ENCODE measurements at places on chromosomes 7 and 10.

- DNase-seq, result no peak
Observed at GRCh38 chr10:11414314-11415038, 197.0 kb downstream of the USP6NL start.

GRCh38 chr7:70795948-70796347, 336.0 kb upstream of the GALNT17 start:
- no peak for DNase-seq

- no peak for DNase-seq
Observed at GRCh38 chr7:140005754-140006503, 56.8 kb downstream of the PARP12 start.

DNA sequence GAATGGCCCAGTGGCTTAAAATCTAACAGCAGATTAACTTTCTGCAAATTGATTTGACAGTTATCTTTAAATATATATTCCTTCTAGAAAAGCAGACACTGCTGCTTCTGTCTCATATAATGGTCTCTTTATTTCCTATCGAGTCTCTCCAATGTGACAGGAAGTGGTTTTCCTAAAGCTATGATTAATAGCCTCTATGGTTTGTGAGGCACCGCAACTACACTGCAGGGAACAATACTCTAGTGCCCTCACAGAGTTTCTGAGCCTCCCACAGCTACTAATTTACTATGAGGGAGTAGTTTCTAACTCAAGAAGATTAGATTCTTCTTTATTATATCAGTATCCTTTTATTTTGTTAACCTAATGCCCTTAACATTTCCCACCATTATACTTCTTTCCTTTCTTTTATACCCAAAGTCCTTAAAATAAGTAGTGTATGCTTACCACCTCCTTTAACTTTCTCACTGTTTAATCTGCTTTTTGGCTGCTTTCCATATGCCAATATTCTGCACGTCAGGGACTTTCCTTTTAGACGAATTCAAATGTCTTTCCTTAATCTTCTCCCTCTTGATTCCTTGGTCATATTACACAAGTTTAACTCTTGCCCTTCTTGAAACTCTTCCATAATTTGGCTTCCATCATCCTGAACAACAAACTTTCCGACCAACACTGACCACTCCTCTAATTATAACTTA, 23.8 kb upstream of the AHR start:
- DNase-seq, result no peak

DNA sequence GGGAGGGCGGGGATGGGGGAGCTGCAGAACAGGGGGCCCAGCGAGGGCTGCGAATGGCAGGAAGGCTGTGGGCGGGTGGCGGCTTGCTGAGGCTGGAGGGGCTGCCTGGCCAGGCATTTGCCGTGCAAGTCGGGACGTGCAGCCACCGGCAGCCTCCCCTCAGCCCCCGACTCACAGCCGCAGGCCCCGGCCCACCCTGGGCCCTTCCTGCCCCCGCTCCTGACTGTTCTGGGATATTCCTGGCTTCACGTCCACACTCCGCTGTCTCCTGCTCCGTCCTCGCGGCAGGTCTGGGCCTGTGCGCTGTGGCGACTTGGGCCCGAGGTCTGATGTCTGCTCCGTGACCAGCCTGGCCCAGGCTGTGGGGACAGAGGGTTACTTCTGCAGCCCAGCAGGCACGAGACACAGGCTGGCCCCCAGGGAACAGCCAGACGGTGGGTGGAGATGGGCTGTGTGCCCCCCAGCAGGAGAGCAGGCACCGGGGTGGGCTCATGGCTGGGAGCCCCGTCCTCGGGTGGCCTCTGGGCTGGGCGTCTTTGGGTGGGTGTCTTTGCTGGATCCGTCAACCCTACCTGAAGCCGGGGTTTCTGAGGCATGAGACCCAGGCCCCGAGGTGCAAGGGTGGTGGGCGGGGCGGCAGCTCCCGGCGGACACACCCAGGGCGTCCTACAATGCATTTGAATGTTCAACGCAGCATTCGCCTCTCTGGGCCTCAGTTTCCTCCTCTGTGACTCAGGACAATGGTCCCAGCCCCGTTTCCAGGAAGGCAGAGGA, 86.5 kb downstream of the FOXL3 start:
- DNase-seq, result no peak

DNA sequence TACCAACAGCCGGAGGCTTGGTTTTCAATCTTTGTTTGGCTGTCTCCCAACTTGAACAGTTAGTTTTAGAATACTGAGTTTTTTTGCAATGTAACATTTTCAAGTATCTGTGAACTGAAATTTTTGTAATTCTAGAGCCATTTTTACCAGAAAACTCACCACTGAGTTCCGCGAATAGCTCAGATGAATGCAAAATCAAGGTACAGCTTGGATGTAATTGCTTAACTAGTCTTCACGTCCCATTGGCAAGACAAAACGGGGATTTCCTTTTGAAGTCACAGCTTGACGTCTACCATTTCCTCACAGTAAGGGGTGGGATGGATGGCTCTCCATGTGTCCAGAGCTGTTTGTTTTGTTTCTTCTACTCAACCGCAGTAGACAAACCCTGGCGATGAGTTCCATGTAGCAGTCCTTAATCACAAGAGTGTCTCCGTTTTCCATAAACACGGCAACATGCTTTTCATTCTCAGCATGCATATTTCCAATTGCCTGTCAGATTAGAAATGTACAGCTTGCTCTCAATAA, 55.8 kb upstream of the FGFR2 start:
- DNase-seq, result no peak

- DNase-seq, result no peak
Observed at GRCh38 chr7:45101748-45102147, 9.7 kb downstream of the TBRG4 start.

GRCh38 chr10:108970016-108970415, 953.3 kb downstream of the XPNPEP1 start:
- no peak for DNase-seq

- no peak for DNase-seq
Observed at GRCh38 chr10:100531761-100532160, 2.1 kb upstream of the NDUFB8 start.

- no peak for DNase-seq
Observed at GRCh38 chr7:7803715-7804178, 85.3 kb upstream of the RPA3 start.

GRCh38 chr10:70462349-70462984, 16.1 kb upstream of the PALD1 start:
- no peak for DNase-seq

GRCh38 chr10:111113961-111114757, 37.3 kb downstream of the ADRA2A start:
- no peak for DNase-seq

GRCh38 chr10:71143170-71143569, 69.2 kb upstream of the UNC5B start:
- DNase-seq, result no peak

DNA sequence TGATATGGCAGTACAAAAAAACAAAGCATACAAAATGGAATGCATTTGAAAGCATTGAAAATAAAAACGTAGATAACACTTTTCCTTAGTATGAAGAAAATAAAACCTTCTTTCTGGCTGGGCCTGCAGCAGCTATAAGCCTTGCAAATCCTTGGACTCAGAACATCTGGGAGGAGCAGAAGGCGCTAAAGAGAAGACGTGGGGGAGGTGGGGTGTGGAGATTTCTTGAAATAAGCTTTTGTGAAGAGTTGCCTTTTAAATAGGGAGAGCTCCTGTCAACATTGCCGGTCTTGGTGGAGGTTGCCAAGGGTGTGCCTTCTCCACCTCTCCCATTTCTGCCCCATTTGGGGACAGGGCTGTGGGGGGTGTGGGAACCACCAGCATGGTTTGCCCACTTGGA, 128.7 kb downstream of the TMEM178B start:
- no peak for DNase-seq

DNA sequence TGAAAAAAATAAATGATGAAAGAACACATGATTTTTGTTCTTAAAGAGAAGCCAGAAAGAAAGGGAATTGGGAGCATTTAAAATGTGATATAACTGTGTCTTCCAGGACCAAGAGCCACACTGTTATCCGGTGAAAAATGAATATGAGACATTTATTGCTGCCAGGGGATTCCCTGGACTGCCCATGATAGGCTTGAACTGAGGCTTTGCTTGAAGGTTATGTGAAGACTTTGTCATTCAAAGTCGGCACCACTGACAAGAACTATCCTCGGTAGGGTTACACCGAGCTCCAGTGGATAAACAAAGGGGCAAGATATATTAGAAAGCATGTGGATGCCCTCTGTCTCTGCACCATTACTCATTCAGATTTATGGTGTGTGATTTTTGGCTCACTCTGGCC, 125.4 kb upstream of the MINDY3 start:
- no peak for DNase-seq

DNA sequence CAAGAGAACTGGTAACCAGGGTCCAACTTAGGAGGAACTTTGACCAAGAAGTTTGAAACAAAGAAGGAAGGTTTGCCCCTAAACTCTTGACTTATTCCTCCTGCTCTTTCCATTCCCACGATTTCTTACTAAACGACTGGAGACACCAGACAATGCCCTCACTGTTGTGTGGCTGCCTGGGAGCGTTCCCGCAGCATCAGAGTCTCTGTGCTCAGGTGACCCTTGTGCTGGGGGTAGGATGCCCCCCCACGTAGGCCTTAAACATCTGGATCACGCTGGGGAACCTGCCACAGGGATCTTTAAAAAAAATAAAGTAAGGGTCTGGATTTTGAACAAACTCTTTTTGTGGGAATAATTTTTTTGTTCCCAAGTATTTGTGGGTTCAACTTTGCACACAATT, 30.1 kb upstream of the CTBP2 start:
- DNase-seq, result no peak

GRCh38 chr7:29622335-29623265, 59.0 kb downstream of the PRR15 start:
- peak; percentile 90 for DNase-seq

- DNase-seq, result no peak
Observed at GRCh38 chr7:44277851-44278250, 47.5 kb downstream of the CAMK2B start.

DNA sequence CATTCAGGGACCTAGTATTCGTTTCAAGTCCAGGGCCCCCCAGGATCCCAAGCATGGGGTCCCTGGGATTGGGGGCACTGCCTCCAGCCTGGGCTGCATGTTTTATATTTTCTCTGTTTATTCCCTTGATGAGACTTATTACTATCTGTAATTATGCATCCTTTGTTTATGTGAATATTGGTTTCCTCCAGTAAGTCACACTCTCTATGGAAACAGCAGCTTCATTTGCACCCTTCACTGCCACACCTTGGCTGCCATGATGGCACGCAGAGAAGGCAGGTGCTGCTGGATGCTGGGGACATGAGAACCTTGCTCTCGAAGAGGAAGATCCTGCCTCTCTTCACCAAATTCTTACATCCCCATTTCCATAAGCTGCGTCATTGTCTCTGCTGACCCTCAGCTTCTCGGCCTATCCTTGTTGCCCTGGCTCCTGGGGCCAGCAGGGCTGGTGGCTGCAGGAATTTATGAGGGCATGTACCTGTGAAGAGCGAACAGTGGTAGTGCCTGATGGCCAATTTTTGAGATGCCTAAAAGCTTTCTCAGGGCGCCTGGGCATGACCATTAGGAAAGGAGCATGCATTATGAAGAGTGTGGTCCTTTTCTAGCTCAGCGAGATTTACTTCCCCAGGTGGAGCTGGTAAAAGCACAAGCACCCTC, 479.3 kb upstream of the KLF6 start:
- no peak for DNase-seq

DNA sequence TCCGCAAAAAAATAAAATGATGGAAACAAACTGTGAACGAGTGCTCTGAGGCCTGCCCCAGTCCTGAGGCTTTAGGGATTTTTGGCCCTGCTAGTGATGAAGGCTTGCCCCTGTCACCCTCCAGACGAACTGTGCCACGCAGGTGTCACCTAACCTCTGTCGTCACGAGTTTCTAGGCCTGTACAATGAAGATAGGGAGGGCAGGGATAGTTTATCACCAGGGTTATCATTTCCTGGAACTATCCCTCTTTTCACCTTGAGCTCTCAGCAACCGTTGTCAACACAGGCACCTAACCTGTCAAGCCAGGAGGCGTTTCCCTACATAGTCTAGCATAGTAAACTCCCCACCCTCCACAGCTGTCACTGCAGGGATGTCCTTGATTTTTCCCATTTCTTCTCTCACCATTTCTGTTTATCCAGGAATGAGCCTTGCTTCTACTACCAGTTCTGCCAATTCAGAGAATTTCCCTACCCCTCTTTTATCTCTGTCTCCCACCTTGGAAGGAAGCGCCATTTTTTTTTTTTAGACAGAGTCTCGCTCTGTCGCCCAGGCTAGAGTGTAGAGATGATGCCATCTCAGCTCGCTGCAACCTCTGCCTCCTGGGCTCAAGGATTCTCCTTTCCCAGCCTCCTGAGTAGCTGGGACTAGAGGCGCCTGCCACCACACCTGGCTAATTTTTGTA, 2.2 kb upstream of the ACHE start:
- DNase-seq, result no peak

GRCh38 chr7:2701832-2702593, 14.0 kb downstream of the AMZ1 start:
- DNase-seq, result no peak

GRCh38 chr10:35352512-35352911, 16.2 kb downstream of the CCNY start:
- no peak for DNase-seq

- no peak for DNase-seq
Observed at GRCh38 chr10:131760416-131761166, 140.2 kb upstream of the PPP2R2D start.
